ENCODE measurements at places on chromosomes 2 and 18. TPM values are rescaled to one million over a fixed set of nuclear protein-coding genes. Genes with fewer than 3 reads are reported as not detected.

The TNFAIP6 gene
- 43.1 TPM for total RNA-seq

The SLC23A3 gene
- 1.4 TPM for total RNA-seq

- peak; percentile 97 for DNase-seq
- H3K27me3 ChIP-seq, result no peaks in the 10 kb centered on the region
- peaks cover 32% of the 10 kb centered on the region for H3K4me1 ChIP-seq
- H3K4me3 ChIP-seq, result peak overlapping the region; percentile 90
Observed at GRCh38 chr2:43226955-43227829, 786 bp upstream of the ZFP36L2 start.

GRCh38 chr2:48915227-48915626 is 159.7 kb upstream of the LHCGR start:
- no peaks in the 10 kb centered on the region for H3K4me1 ChIP-seq
- DNase-seq, result no peak
- H3K27ac ChIP-seq, result no peak overlapping the region
- no peaks in the 10 kb centered on the region for H3K27me3 ChIP-seq
- no peaks in the 10 kb centered on the region for H3K36me3 ChIP-seq

DNA sequence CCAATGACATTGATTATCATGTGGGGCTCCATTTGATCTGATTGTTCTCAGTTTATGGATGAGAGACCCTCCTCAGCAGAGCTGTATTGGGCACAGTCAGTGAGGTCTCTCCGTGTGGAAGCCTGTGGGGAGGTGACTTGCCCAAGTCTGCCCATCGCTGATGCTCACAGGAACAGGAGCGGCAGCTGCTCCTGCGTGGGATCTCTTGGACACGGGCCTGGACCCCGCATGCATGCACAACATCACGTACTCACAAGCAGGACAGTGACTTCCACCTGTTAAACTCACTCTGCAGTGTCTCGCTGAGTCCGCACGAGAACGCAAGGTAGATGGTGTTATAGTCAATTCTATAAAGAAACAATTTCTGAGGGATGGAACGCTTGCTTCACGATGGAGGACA is 55.0 kb downstream of the KCNF1 start:
- no peak overlapping the region for H3K27ac ChIP-seq
- no peaks in the 10 kb centered on the region for H3K36me3 ChIP-seq
- peaks cover 58% of the 10 kb centered on the region for H3K27me3 ChIP-seq
- DNase-seq, result no peak
- H3K4me1 ChIP-seq, result no peaks in the 10 kb centered on the region
- H3K4me3 ChIP-seq, result no peak overlapping the region

DNA sequence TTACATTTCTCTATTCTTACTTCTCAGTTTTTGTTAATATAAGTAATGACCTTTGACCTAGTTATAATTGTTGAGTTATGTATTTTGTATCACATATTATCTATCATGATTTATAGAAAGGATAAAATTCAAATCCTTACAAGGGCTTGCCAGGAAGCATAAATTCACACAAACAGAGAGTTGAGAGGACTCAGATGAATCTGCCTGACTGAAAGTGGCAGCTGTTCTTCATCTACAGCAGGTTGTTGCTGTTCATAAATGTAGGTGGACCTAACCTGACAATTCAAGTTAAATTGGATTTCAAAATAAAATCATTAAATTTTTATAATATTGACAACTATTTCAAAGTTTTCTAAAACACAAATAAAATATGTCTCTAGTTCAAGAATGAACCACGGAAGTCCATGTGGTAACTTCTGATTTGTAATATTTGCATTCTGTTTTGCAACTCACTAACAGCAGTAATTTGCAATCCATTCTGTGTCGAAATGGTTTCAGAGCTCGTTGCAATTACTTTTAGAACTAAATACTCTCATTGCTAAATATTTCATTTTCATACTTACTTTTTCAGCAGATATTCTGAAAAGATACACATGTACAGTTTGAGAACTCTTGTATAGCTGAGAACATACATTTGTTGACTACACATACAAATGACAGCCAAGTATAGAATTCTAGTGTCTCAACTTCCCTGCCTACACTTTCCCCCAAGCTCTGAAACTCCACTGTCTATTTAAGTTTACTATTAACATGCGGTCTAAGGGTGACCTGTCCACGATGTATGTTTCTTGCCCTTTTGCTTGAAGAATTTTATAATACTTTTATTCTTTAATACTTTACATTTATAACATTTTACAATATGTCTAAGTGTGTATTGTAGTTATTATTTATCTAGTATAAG is 25.7 kb downstream of the SCN7A start:
- DNase-seq, result no peak
- no peak overlapping the region for H3K27ac ChIP-seq
- no peaks in the 10 kb centered on the region for H3K4me1 ChIP-seq

All from osteoblast (primary cell).